ENCODE measurements at places on chromosomes 5 and 9.

DNA sequence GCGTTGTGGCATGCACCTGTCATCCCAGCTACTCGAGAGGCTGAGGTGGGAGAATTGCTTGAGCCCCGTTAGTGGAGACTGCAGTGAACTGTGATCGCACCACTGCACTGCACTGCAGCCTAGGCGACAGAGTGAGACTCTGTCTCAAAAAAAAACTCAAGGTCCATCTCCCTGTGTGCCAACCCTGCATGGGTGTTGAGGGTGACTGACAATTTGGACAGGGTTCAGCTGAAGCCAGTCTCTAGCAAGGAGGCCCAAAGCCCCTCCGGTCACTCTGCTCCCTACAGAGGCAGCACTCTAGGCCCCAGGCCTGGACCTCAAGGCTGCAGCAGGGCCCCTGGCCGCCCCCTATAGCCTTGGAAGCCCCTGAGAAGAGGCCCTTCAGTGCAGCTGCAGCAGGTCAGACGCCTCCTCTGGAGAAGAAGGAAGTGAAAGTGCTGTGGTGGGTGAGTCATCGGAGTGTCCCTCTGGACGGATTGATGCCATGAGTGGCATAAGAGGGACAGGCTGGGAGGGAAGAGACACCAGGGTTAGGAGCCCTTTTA is 39.2 kb upstream of the NEK6 start:
- peak; percentile 65 for DNase-seq

DNA sequence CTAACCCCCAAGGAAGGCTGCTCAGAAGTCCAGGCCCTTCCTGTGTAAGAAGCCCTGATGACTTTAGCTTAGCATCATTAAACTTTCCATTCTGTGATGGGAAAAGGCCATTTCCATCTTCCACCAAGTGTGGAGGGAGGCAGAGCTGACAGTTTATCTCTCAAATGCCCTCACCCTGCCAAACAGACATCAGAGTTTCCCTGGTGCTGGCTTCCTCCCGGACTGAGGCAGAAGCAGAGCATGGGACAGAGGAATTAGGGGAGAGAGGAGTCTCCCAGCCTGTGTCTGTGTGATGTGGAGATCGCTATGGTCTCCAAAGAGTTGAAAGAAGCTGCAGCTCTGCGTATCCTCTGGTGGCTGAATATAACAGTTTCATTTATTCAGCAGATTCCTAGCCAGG is 57.4 kb upstream of the CTNNA1 start:
- DNase-seq, result no peak

GRCh38 chr5:96254980-96255691 is 177.9 kb downstream of the PCSK1 start:
- no peak for DNase-seq

DNA sequence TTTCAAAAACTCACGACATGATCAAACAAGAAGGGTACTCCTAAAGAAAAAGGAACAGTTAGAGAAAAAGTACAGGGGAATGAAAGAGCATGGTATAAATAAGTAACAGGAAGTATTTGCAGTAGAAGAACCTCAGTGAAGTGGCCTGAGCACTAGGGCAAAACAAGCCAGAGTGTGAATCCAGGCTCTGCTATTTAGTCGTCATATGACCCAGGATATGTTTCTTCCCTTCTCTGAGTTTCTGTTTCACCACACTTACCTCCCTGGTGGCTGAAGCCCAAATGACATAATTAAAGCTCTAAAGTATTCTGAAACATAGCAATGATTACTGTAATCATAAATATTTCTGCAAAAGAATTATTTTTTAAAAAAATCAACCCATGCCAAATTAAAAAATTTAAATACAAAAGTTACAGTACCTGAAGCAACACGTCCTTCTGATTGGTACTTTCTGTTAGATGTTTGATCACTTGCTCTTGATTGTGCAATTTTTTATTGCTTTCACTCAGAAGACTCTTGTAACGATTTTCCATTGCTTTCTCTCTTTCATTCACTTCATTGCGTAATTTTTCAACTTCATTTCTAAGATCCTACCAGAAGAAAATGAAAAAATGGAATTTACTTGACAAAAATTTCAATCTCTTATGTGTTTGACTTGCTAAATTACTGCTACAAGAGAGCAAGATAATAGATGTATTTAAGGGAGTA is 88.9 kb downstream of the CDK5RAP2 start:
- no peak for DNase-seq

DNA sequence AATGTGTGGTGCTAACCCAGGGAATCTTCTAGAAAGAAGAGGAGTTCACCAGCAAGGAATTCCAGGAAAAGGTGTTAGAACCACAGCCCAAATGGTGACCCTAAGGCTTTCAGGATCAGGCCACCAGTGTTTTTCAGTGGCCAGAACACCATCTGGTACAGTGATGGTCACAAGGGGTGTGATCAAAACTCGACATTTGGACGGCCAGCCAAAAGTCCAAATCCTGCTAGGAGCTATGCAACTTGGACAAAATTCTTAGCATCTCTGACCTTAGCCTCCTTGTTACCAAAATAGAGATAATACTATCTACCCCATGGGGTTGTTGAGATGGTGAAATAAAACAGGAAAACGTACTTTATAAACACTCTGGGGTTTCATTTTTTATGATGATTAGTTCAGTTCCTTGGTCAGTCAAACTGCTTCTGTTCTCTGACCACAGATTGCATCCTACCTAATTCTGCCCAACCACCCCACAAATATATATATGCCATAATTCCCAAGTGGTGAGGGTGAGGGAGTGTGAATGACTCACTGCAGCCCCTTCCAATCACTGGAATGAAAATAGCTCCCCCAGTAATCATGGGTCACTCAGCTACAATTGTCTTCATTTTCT is 210.3 kb downstream of the CDK5RAP2 start:
- DNase-seq, result no peak

GRCh38 chr5:119347574-119347973 is 8.2 kb upstream of the TNFAIP8 start:
- no peak for DNase-seq

- no peak for DNase-seq
Observed at GRCh38 chr5:94362857-94363256, 255.5 kb downstream of the KIAA0825 start.

DNA sequence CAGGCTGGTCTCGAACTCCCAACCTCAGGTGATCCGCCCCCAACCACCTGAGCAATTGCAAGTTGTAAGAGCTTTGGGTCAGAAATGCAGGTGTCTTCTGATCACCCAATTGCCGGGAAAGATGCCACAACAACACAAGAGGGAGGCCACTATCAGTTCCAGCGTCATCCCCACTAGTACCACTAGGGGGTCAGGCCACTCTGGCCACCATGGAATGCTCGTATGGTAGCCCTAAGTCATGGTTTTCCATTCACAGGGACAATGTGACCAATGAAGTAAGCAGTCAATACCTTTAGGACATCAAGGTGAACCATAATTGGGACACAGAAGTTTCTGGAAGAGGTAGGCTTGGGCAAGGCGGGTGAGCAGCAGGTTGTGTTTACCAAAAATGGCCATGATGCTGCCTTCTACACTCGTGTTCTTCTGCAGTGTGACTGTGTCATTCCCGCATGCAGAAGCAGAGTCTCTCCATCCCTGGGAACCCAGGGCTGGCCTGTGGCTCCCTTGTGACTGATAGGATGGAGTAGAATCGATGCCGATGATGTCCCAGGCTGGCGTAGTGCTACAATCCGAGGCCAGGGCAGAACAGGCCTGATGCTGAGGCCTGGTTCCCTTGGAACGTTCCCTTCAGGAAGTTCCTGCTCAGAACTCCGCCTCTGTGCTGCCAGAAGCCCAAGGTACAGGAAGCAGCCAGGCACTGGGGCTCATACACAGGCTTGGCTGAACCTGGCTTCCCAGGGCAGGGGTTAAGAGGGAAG is 42.2 kb upstream of the ANKRD33B start:
- peak; percentile 23 for DNase-seq

DNA sequence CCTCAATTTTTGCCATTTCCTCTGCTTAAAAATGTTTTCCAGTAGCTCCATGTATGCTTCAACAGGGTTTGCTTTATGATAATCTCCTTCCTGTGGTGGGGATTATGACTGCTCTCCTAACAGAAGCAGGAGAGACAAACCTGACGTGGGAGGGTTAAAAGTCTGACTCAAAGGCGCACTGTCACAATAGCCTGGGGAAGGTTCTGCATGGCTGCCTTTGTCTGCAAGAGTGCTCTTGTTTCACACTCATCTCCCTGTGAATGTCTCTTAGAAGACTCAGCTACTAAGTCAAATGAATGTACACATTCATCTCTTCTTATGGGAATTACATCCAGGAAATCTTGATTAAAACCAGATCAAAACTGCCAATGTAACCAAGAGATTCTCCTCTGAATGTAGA is 90.9 kb upstream of the MTAP start:
- DNase-seq, result peak; percentile 33

DNA sequence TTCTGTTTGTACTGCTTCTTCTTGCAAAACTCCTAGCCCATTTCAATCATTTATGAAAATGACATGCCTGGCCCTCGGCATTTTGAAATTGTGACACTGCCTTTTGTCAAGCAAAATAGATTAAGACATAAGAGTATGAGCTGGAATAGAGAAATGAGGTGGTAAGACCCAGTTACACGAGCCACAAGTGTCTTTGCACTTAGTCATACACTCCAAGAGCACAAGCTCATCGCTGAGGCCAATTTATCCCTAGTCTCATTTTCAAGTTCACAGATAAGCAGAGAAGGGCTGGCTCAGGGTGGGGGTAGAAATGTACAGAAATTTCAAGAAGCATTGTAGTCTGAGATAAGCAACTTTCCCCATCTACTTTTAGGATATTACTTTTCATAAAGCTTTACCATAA is 40.6 kb upstream of the MAP1B start:
- DNase-seq, result no peak

DNA sequence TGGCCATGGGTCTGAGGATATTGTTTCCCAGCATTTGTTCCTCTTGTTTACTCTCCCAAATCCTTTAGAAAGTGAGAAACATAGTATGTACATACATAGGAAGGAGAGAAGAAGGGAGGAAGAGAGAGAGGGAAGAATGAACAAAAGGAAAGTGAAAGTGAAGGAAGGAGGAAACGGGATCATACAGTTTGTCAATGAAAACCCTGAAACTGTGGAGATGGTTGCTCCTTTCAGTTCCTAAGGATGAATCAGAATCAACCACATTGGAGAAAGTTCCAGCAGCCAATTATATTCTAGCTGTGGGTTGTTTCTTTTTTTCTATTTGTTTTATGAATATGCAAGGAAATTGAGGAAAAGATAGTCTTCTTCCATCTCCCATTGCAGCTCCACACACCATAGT is 396.5 kb downstream of the MLLT3 start:
- no peak for DNase-seq

DNA sequence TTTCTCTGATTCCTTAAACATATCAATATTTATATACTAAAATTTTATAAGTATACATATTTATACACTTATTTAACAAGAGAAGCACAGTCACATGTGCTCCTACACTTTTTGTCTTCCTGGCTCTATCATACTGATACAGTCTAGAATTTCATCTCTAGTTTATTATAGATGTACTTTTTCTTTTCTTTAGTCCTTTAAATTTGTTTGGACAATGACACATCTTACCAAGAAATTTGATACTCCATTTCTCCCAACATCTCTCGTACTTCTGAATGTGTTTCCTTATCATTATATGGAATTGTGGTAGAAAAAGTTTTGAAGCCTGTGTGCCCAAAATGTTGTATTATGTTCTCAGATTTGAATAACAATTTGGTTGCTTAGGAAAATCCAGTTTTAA is 104.6 kb downstream of the DMRT2 start:
- DNase-seq, result no peak

- no peak for DNase-seq
Observed at GRCh38 chr5:93673316-93673954, 68.0 kb downstream of the POU5F2 start.

DNA sequence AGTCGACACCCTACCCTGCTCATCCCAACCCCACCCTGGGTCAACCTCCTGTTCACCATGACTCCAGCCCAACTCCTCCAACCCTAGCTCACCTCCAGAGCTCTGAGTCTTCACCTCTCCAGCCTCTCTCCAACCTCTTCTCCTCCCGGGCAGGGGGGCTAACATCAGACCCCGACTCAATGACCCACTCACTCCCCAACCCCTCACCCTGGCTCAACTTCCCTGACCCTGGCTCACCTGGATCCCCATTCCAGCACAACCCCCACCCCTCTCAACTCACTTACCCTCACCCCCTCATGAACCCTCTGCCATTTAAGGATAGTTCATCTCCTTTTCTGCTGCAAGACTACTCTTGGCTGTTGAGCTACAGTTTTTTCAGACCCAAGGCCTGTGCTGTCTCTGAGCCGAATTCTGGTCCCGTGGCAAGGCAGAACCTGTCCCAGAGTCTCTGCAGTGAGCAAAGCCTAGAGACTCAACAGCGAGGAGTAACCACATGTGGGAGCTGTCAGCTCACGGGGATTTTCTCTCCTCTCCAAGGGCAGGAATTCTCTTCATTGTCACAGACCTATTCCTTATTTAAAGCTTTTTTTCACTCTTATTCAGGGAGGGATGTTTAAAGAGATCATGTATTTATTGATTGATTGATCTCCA is 29.8 kb downstream of the ANKRD33B start:
- no peak for DNase-seq

DNA sequence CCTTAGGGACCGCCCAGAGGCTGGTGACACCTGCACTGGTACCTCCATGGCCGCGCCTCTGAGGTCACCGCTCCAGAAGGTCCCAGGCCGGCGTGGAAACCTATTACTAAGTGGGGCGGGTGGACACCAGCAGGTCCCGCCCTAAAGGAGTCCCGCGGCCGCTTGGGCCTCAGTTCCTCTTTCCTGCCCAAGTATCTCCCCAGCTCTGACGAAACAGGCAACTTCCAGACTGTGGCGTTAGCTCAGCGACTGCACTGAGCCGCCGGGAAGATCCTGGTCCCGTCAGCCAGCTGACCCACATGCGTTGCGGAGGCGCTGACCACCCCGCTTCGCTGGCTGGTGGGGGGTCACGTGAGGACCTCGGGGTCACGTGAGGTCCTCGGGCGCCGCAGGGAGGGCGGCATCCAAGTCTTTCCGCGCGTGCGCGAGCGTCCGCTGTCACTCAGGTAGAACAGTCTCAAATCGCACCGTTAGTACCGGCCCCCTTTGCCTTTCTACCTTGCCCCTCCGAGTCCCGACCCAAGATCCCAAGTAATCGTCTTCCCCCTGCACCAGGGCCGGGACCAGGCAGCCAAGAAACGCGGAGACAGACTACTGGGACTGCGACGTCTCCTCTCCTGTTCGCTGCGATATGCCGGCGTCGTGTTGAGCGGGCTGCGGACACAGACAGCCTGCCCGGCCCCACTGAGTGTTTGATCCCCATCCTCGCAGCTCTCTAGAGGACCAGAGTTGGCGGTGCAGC is 53.7 kb upstream of the KDM4C start:
- DNase-seq, result peak; percentile 89

DNA sequence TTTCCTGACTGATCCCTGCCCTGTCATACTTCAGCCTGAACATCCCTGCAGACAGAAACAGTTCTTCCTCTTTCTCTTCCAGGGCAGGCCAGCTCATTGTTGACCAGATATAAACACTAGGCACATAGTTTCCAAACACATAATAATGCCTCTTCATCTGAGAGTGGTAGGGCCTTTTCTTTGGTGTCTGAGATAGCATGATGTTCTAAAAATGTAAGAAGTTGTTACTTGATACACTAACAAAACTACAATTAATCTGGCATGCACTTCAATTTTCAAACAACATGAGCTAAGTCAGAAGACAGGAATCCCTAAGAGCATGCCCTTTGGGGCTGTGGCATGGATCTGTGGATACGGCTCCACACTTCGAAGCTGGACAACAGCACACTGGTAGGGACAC is 246.6 kb downstream of the SPOCK1 start:
- no peak for DNase-seq

GRCh38 chr5:54944364-54944763 is 41.0 kb downstream of the ESM1 start:
- peak; percentile 17 for DNase-seq

GRCh38 chr5:66747607-66748006 is 151.4 kb downstream of the MAST4 start:
- no peak for DNase-seq

Data from activated CD4-positive, alpha-beta T cell treated with anti-CD3 and anti-CD28 coated beads, Interleukin-2, amount 50 U/mL, for 48 hours (primary cell).